ENCODE measurements at places on chromosomes 2 and 18.

- DNase-seq: no peak
These were observed 24.3 kb downstream of the INPP5D start for GRCh38 chr2:233084488-233084887.

GRCh38 chr2:46958431-46959017 lies 42.9 kb upstream of the MCFD2 start:
- no peak for DNase-seq

- DNase-seq: no peak
These were observed 641.9 kb downstream of the SLC4A3 start for GRCh38 chr2:220269367-220269766.

DNA sequence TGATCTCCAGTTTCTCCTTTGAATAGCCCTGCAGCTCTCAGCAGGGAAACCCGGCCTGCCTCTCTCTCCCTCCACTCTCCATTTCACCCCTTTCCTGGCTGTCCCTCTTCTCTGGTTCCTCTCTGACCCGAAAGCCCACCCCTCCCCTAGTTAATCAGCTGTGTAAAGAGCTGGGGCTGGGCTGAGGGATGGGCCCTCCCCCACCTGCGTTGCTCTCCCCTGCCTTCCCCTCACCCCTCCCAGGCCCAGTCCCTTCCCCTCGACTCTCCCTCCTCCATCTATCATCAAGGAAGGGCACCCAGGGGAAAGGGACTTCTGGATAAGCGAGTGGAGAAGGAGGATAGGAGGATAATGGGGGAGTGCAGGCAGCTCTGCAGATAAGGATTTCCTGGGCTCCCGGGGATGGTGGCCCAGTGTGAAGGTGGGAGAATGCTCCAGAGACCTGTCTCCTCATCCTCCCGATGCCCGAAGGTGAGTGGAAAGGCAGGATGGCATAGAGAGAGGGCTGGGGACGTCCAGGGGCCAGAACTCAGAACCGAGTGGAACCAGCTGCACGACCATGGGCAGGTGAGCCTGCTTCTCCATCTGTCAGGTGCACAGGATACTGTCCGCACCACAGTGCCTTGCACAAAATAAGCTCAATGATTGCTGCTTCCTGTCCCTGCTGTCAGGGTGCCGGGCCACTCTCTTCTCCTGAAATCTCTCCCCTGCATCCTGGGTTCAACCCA lies 12.0 kb downstream of the SLC30A3 start:
- DNase-seq: no peak

DNA sequence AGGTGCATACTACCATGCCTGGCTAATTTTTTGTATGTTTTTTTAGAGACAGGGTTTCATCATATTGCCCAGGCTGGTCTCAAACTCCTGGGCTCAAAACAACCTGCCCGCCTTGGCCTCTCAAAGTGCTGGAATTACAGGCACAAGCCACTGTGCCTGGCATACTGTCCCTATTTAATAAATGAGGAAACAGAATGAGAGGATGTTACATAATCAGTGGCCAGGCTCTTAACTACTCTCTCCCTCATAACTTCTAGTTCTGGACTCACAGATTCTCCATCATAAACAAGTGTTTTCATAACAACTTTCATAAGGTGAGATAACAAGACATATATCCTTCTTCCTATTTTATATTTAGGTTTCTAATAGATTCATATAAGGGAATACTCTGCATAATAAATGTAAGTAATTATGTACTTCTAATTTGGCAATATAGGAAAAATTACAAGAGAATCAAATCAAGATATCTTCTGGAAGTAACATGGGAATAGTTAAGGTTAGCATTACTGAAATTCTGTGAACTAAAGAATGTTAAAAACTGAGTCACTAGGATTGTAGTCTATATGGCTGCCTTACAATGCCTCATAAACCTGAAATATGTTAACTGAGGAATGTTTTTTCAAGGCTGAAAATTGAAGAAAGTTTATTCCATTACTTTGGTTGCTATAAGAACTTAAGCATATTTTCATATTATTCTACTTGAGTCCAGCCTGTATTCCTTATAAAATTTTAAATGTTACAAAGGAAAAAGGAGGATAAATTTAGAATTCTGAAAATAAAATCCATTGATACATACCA lies 71.3 kb downstream of the SLC25A12 start:
- DNase-seq: no peak

Measured in PC-9 (cell line).